ENCODE measurements at places on chromosomes 5 and 9. TPM values are rescaled to one million over a fixed set of nuclear protein-coding genes. Genes with fewer than 3 reads are reported as not detected.
A peak's percentile ranks its signal among the peaks of the same experiment; 100 is the strongest.

DNA sequence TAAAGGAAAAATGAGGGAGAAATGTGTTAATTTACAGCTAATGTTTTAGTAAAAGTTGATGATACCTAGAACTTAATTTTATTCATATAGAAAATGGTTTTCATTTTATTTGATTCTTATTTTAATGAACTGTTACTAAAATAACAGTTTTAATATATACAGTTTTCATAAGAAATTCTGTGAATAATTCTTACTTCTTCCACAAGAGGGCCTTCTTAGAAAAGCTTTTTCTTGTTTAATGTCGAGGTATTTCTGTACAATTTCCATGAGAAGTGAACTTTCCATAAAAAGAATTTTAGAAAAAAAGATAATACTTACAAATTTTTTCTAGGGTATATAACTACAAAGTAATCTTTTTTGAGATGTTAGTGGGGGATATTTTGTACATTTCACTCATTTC lies 73.9 kb downstream of the KLF9 start:
- DNase-seq = peak; percentile 74

GRCh38 chr5:143063175-143063970 lies 293.2 kb downstream of the ARHGAP26 start:
- DNase-seq = peak; percentile 73

- no peak for DNase-seq
Observed at GRCh38 chr5:57193757-57194413, 20.0 kb downstream of the GPBP1 start.

DNA sequence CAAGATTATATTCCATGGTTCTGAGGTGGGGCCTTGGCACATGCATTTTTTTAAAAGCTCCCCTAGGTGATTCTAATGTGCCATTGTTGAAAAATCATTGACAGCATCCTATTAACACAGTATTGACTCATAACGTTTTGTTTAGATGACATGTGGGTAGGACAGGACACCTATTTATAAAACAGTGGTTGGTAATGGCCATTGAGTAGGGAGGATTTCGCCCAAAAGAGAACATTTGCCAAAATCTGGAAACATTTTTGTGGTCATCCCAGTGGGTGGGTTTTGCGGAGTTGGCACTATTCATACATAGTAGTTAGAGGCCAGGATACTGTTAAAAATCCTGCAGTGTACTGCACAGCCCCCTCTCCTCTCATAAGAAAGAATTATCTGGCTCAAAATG lies 6.4 kb upstream of the CHD1 start:
- DNase-seq = no peak

DNA sequence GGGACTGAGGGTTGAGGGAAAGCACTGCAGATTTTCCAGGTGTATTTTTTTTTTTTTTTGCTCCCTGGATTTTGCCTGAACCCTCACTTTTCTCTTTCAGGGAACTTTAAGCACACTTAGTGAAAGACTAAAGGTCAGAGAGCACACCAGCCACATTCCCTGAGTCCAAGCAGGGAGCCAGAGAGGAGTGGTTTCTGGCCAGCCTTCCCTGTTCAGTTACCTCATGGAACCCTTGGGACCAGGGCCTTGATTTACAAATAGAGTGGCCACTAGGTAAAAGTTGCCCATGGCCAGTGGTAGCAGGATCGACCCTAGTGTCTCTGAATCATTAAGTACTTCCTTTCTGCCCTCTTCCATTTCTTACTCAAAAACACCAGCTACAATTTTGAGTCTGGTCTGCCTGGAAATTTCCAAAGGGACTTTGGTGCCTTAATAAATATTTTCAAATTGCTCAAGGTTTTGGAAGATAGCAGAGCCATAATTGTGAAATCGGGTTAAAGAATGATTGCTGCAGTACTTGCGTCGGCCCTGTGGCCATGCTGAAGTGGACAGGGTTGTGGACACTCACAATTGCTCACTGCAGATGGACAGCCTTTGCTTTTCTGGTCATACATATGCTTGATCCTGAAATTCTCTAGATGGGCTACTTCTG lies 14.5 kb downstream of the PALM2AKAP2 start:
- DNase-seq = peak; percentile 54

GRCh38 chr5:64811050-64811640 lies 42.4 kb downstream of the CWC27 start:
- peak; percentile 86 for DNase-seq

DNA sequence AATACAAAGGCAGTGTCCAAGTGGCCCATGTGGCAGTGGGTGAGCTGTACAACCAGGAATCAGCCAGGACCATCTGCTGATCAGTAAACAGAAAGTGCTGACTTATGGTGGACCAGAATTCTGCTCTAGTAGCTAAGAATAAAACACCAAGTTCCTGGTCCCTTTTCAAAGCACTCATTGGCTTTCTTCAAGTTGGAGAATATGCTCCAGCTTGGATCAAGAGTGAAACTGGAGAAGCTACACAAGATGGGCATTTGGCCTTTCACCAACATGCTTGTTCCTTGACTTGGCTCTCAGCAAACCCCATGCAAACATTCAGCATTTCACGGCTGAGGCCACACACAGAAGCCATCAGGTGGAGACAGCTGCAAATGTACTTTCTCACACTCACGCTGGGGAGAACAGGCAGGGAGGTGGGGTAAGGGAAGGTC lies 32.1 kb downstream of the MARCHF3 start:
- peak; percentile 46 for DNase-seq

IFNA5 gene
- total RNA-seq = not detected

All from fibroblast of the aortic adventitia (primary cell).